Left ventricle myocardium inferior (tissue), 1 donor: ENCODE measurements at places on chromosomes 1 and 21. TPM values are rescaled to one million over a fixed set of nuclear protein-coding genes. Genes with fewer than 3 reads are reported as not detected.

Gene CCDC28B
- 16.7 TPM for total RNA-seq

Gene ATP5IF1
- 430 TPM for total RNA-seq

Gene MPC2
- 267 TPM for total RNA-seq

Gene RIMS3
- 0.74 TPM for total RNA-seq

Gene E2F2
- total RNA-seq, result 0.16 TPM

Gene PPM1J
- 5.4 TPM for total RNA-seq

Gene KIFAP3
- total RNA-seq, result 55.9 TPM

Gene RNU1-3
- total RNA-seq, result 6,072 TPM

Gene NAV1
- total RNA-seq, result 74.8 TPM

Gene PPCS
- 33.9 TPM for total RNA-seq

Gene WNT9A
- total RNA-seq, result 4.8 TPM

Gene TTC3
- total RNA-seq, result 44.3 TPM

Gene PTPN14
- total RNA-seq, result 32.5 TPM

Gene CDC42BPA
- 35.1 TPM for total RNA-seq

Gene PIK3R3
- 32.7 TPM for total RNA-seq

Gene MAN1C1
- total RNA-seq, result 18.0 TPM

Gene IL6R
- 10.5 TPM for total RNA-seq

Gene MYBPH
- not detected for total RNA-seq

Gene CRNN
- not detected for total RNA-seq

Gene DNALI1
- total RNA-seq, result 6.9 TPM
